Activated CD8-positive, alpha-beta memory T cell treated with anti-CD3 and anti-CD28 coated beads, Interleukin-2, amount 10 ng/mL, durations not matched to agents 7 days and 5 days (primary cell): ENCODE measurements at places on chromosomes 4 and X.
A peak's percentile ranks its signal among the peaks of the same experiment; 100 is the strongest.

DNA sequence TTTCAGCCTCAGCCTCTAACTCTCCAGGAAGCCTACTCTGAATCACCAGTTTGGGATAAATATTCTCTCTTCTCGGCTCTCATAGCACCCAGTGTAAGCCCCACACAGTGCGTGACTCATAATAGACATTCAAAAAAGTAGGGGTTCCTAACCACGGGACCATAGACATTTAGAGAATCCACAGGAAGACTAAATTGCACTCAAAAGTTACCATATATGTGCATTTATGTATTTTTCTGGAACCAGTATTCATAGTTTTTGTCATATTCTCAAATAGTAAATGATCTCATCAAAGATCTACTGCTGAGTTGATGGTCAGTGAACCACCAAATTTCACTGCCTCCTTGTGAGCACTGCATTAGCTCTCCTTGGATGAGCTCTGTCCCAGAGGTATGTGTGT lies 625.7 kb downstream of the SMARCA1 start:
- H3K4me1 ChIP-seq, result no peaks in the 10 kb centered on the region
- DNase-seq, result no peak
- H3K4me3 ChIP-seq, result no peak overlapping the region
- no peak overlapping the region for H3K27ac ChIP-seq

DNA sequence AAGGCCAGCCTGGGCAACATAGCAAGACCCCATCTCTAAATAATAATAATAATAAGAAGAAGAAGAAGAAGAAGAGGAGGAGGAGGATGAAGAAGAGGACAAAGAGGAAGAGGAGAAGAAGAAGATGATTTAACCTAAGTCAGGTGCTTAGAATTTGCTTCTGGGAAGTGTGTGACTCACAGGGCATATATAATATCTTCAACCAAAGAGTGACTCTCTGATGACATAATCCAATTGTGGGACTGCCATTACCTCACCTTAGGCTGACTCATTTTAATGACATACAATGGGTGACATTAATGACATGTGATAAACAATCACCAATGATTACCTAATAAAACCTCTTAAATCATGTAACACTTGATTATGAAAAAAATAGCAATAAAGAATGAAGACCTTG lies 32.7 kb upstream of the MBTPS2 start:
- H3K27me3 ChIP-seq, result no peaks in the 10 kb centered on the region
- no peak for DNase-seq
- H3K4me1 ChIP-seq, result no peaks in the 10 kb centered on the region
- no peak overlapping the region for H3K4me3 ChIP-seq

DNA sequence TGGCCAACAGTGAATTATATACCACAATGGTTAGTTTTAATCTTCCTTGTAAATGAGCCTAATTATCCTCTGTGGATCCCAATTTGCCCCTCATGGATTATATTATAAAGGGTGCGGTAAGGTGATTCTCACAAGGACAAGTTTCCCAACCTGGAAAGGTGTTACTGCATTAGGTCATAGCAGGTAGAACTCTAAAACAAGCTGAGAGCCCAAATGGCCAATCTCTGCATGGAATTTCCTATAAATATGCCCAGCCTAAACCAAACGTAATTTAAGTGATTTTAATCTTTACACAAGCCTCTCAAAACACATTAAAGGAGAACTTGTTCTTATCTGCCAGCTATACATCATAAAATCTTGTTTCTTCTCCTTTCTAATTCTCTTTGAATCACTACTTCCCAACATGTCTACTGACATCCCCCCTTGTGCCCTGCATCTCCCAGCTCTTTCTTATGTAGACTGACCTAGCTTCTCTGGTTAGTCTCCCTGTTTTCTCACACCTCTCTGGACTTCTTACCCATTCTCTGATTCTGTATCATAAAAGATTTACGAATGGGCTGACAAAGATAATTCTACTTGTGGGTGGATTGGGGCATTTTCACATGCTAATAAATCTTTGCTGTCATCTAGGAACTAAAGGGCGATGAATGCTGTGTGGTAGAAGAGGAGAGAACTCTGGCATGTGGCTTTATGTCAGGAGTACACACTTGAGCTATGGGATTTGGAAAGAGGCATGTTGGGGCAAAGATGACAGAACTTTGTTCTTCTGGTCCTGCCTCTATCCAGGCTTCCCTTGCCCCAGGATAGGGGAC lies 94.3 kb upstream of the PGRMC2 start:
- no peak for DNase-seq
- H3K36me3 ChIP-seq, result no peaks in the 10 kb centered on the region
- H3K4me3 ChIP-seq, result no peak overlapping the region
- no peaks in the 10 kb centered on the region for H3K27me3 ChIP-seq
- H3K4me1 ChIP-seq, result no peaks in the 10 kb centered on the region

GRCh38 chr4:156085100-156085499 lies 131.4 kb upstream of the CTSO start:
- H3K27me3 ChIP-seq, result no peaks in the 10 kb centered on the region
- DNase-seq, result no peak
- no peaks in the 10 kb centered on the region for H3K4me1 ChIP-seq
- H3K27ac ChIP-seq, result no peak overlapping the region

DNA sequence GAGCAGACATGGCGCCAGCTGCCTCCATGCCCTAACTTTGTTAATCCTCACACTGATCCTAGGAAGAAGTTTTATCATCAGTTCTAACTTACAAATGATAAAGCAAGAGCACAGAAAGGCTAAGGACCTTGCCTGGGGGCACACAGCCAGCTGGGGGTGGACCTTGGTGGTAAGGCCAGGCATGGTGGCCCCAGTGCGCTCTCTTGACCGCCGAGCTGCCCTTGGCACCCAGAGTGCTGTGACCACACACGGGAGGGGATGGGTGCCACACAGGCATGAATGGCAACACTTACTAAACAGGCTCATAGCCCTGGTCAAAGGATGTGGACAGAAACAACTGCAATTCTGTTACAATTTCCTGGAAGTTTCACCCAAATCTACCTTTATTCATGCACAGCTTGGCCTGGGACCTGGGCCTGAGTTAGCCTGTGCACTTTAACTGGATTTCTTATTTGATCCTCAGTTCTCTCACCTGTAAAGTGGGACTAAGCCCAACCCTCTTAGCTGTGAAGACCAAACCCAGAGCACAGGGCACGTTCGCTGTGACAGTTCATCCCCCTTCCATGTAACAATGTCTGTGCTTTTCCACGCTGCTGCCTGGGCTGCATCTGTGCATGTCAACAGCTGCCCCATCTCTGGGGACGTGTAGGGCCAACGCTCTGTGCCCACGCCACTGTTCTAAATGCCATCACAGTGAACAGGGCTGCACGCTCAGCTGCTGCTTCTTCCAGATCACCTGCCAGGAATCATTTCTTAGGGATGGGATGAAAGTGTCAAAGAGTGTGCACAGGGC lies 44.8 kb downstream of the ACOX3 start:
- no peak overlapping the region for H3K4me3 ChIP-seq
- H3K27ac ChIP-seq, result no peak overlapping the region
- peaks cover 40% of the 10 kb centered on the region for H3K4me1 ChIP-seq

GRCh38 chr4:141246243-141246642 lies 25.5 kb downstream of the ZNF330 start:
- H3K36me3 ChIP-seq, result peaks cover 11% of the 10 kb centered on the region
- peak overlapping the region; percentile 5 for H3K4me3 ChIP-seq
- H3K27ac ChIP-seq, result peak overlapping the region; percentile 83
- H3K27me3 ChIP-seq, result peaks cover 2% of the 10 kb centered on the region

- no peak overlapping the region for H3K4me3 ChIP-seq
- H3K27ac ChIP-seq, result no peak overlapping the region
- H3K36me3 ChIP-seq, result no peaks in the 10 kb centered on the region
- H3K27me3 ChIP-seq, result no peaks in the 10 kb centered on the region
These were observed 90.0 kb upstream of the ADRA2C start for GRCh38 chr4:3676196-3676595.

DNA sequence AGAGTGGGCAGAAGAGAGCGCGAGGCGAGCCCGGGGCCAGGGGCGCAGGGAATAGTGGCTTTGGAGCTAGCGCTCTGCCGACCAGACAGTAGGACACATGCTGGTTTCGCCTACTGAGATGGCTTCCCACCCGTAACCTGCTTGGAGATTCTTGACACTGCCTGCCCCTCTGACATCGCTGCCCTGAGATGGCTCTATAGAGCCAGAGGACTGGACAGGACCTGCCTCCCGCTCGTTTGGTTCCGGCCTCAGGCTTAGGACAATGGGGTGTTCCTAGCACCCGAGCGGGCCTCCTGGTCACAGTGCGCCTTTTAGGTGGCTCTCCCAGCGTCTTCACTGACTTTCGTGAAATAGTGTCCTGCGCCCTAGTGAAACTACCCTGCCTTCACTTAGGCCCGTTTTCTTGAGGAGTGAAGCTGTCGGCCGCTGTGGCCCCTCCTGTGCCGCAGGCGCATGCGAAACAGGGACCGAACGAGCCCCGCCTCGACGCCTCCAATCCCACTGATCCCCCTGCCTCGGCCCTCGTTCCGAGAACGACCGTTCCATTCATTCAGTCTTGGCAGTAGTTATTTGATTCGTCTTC lies 608 bp downstream of the TAF1 start:
- H3K27me3 ChIP-seq, result no peaks in the 10 kb centered on the region
- peak overlapping the region; percentile 95 for H3K4me3 ChIP-seq
- peak; percentile 45 for DNase-seq
- peak overlapping the region; percentile 97 for H3K27ac ChIP-seq
- H3K36me3 ChIP-seq, result peaks cover 15% of the 10 kb centered on the region
- H3K4me1 ChIP-seq, result peaks cover 29% of the 10 kb centered on the region

DNA sequence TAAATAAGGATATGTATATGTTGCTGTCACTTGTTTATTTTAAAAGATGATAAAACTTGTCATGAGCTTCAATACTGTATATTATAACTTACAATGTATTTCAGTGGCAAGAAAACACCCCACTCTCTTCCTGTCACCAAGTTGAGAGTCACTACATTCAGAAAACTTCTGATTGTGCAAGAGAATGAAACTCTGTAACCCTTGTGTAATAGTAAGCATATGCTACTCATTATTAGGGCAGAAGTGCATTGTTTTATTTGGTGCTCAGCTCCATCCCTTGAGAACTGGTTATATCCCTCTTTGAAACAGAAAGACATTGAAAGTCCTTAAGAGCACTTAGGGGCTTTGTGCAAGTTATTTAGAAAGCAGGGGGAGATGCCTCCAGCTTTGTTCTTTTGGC lies 594.5 kb downstream of the ARAP2 start:
- DNase-seq, result no peak
- no peaks in the 10 kb centered on the region for H3K27me3 ChIP-seq
- no peaks in the 10 kb centered on the region for H3K4me1 ChIP-seq
- no peak overlapping the region for H3K27ac ChIP-seq
- H3K36me3 ChIP-seq, result no peaks in the 10 kb centered on the region

- no peaks in the 10 kb centered on the region for H3K27me3 ChIP-seq
- H3K27ac ChIP-seq, result no peak overlapping the region
- no peak overlapping the region for H3K4me3 ChIP-seq
- no peaks in the 10 kb centered on the region for H3K36me3 ChIP-seq
- H3K4me1 ChIP-seq, result peaks cover 6% of the 10 kb centered on the region
These were observed 22.3 kb downstream of the AMOT start for GRCh38 chrX:112818114-112819007.
